ENCODE measurements at places on chromosomes 6 and 20. TPM values are rescaled to one million over a fixed set of nuclear protein-coding genes. Genes with fewer than 3 reads are reported as not detected.

DNA sequence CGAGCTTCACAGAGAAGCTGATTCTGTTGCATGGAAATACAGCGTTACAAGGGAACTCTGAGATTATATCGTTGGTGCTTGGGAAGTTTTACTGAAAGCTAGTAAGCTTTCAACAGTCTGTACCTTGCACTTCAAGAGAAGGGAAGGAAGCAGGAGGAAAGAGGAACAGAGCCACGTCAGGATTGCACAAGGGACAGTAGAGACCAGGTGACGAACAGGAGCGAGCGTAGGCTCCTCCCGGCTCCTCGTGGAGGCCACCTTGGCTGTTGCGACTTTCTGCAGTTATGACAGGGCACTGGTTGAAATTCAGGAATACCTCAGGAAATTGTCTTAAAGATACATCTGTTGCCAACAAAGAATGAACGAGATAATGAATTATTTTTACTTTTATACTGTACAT lies 18.8 kb downstream of the RTF2 start:
- peaks cover 8% of the 10 kb centered on the region for H3K36me3 ChIP-seq
- H3K27me3 ChIP-seq = no peaks in the 10 kb centered on the region
- no peaks in the 10 kb centered on the region for H3K4me1 ChIP-seq
- no peak overlapping the region for H3K4me3 ChIP-seq
- H3K27ac ChIP-seq = no peak overlapping the region

Gene ACSS1
- total RNA-seq = 17.9 TPM

GRCh38 chr6:159739341-159739740 lies 12.0 kb downstream of the WTAP start:
- no peaks in the 10 kb centered on the region for H3K4me1 ChIP-seq
- peaks cover 33% of the 10 kb centered on the region for H3K36me3 ChIP-seq
- H3K4me3 ChIP-seq = no peak overlapping the region
- H3K27me3 ChIP-seq = no peaks in the 10 kb centered on the region

- no peak overlapping the region for H3K27ac ChIP-seq
- no peak overlapping the region for H3K4me3 ChIP-seq
- no peaks in the 10 kb centered on the region for H3K27me3 ChIP-seq
- no peak for DNase-seq
- H3K4me1 ChIP-seq = no peaks in the 10 kb centered on the region
These were observed 101.4 kb downstream of the PACRG start for GRCh38 chr6:162829013-162829742.

DNA sequence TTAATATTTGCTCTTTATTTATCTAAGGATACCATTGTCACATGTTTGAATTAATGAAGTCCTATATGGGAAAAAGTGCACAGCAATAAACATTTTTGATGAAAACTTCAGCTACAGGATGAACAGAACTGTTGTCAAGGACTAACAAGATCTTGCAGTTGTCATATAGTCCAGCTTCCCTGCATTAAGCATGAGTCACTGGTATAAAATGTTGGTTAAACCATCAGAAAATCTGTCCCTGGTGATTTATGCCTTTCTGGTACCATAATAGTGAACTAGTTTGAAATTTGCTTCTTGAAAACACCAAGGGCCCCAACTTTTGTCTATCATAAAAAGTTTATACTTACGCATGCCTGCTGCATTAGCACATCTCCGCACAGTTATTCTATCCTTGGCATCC lies 60.4 kb upstream of the RSPO3 start:
- H3K27ac ChIP-seq = no peak overlapping the region
- H3K36me3 ChIP-seq = no peaks in the 10 kb centered on the region
- DNase-seq = peak; percentile 17
- H3K27me3 ChIP-seq = no peaks in the 10 kb centered on the region

- H3K27me3 ChIP-seq = no peaks in the 10 kb centered on the region
- no peak overlapping the region for H3K4me3 ChIP-seq
- H3K36me3 ChIP-seq = no peaks in the 10 kb centered on the region
- H3K27ac ChIP-seq = no peak overlapping the region
- DNase-seq = no peak
- no peaks in the 10 kb centered on the region for H3K4me1 ChIP-seq
These were observed 20.2 kb upstream of the GATA5 start for GRCh38 chr20:62495749-62496567.

DNA sequence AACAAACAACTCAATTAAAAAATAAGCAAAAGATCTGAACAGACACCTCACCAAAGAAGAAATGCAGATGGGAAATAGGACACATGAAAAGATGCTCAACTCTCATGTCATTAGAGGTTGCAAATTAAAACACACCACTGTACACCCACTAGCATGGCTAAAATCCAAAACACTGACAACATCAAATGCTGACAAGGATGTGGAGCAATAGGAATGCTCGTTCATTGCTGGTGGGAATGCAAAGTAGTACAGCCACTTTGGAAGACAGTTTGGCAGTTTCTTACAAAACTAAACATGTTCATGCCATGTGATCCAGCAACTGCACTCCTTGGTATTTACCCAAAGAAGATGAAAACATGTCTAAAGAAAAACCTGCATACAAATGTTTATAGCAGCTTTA lies 47.2 kb downstream of the CDK19 start:
- no peaks in the 10 kb centered on the region for H3K4me1 ChIP-seq
- no peak for DNase-seq
- no peak overlapping the region for H3K27ac ChIP-seq
- H3K36me3 ChIP-seq = no peaks in the 10 kb centered on the region

DNA sequence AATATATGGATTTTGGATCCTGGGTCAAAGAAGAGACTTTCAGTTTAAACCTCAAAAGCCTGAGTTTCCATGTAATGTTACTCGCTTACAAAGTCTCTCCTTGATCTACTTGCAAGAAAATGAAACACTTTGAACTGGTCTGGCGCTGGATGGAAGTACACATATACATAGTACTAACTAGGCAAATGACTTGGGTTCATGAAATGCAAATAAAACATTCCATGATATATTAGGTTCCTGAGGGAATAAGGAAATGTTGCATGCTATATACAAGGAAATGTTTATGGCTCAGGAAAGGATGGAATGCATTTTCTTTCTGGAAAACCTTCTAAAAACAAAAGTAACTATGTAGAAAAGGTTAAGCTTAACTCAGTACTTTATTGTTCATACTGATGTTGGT lies 11.4 kb upstream of the TXLNB start:
- H3K27me3 ChIP-seq = no peaks in the 10 kb centered on the region
- H3K36me3 ChIP-seq = no peaks in the 10 kb centered on the region
- no peaks in the 10 kb centered on the region for H3K4me1 ChIP-seq
- H3K4me3 ChIP-seq = no peak overlapping the region
- no peak overlapping the region for H3K27ac ChIP-seq

Gene GINM1
- 38.2 TPM for total RNA-seq

DNA sequence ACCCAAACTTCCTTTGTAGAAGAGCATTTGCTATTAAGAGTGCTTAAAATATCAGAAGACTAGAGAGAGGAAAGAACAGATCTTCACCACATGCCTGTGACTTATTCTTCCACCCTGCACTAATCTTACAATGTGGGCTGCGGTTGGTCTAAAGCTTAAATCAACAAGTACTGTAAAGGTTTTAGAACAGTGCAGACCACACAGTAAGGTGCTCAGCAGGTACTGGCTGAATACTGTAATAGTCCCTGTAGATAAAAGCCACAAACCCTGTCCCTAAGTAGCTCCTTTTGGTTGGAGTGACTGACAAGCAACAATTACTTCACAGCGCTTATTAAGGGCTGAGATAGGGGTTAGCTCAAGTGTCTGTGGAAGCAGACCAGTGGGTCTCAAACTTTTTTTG lies 972 bp upstream of the PHF3 start:
- DNase-seq = no peak
- H3K27me3 ChIP-seq = peaks cover 16% of the 10 kb centered on the region
- H3K27ac ChIP-seq = no peak overlapping the region
- H3K4me1 ChIP-seq = peaks cover 14% of the 10 kb centered on the region

All from endothelial cell of umbilical vein (primary cell).